ENCODE measurements at places on chromosomes 11 and 22.

DNA sequence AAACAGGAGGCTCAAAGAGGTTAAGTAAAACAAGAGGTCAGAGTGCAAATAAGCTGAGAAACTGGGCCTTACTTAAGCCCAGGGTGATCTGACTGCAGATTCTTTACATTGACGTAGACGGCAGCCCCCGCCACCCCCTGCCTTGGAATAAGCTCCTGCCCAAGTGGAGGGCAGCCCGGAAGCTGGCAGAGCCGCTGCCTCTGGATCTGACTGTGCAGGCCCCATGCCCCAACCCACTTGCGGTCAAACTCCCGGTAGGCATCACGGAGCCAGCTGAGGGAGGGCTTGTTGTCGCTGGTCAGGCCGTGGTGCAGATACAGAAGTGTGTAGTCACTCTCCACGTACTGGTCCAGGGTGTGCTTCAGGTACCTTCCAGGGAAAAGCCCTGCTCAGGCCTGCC, 18.6 kb downstream of the ARHGAP1 start:
- no peak for DNase-seq

- DNase-seq: no peak
Measured at GRCh38 chr22:49799431-49800075, 28.1 kb downstream of the BRD1 start.

DNA sequence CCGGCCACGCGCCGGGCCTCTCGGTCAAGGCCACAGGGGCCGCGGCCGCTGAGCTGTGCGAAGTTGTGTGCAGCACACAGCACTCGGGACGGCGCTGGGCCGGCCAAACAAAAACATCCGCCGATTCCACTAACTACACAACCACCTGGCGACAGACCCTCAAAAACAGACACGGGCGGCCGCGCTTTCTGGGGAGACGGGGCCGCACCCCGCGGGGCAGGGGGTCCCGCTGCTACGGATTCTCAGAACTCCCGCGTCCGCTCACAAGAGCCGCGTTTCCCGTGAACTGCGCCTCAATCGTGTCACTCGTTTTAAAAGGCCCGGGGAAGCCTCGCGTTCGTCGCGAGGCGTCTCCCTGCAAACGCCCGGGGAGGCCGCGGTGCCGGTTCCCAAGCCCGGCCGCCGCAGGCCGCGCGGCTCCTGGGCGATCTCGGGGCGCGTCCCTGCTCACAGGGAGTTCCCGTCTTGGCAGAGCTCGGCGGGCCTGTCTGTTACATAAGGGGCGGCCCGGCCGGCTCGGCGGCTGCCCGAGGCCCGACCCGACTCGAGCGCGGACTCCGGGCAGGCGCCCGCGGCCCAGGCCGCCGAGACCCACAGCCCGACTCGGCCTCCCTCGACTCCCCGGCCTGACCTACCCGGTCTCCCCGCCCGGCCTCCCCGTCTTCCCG, 936 bp downstream of the BRD1 start:
- DNase-seq: peak; percentile 49

DNA sequence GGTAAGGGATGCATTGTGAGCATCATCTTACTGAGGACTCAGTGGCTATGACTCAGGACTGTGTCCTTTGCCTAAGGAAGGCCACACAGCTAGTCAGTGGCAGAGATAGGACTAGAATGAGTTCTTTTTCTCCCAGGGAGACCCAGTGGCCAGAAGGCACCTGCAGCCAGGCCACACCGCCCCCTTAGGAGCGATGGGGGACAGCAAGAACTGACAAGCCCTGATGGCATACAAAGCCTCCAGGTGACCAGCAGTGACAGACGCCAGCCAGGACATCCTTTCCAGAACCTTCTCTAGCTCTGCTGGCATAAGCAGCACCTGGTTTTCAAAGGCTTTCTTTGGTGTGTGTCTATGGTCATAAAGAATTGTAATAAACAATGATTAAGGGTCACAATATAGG, 240.1 kb downstream of the ST3GAL4 start:
- no peak for DNase-seq

DNA sequence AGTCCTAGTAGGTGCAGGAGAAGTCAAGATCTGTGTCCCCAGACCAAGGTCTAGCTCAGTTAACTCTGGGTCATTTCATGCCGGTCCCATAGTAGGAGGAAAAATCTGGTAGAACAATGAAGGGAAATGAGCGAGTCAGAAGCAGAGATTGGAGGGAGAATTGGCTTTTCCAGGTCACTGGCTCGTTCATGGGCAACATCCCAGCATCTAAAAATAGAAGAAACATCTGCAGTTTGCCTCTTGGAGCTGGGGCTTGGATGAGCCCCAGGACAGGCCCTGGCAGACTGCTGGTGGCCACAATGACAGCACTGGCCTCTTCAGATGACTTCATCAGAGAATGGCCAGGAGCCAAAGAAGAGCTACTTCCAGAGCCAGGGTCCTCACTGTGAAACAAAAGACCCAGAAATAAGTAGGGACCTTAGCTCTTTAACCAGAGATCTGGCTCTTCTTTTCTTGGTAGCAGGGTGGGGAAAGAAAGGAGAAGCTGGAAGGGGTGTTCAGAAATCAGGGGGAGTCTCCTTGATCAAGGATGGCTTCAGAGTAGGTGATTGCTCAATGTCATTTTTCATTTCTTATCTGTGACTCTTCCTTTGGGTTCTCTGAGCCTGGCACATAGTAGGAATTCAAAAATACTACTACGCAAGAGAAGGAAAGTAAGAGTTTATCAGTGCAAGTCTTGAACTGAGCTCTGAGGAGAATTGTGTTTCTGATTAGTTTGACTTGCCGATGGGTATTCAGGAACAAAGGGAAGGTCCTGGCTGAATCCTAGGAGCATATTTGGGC, 102.6 kb downstream of the TMPRSS5 start:
- no peak for DNase-seq

GRCh38 chr11:127308291-127308690, 307.7 kb upstream of the KIRREL3 start:
- DNase-seq: no peak

DNA sequence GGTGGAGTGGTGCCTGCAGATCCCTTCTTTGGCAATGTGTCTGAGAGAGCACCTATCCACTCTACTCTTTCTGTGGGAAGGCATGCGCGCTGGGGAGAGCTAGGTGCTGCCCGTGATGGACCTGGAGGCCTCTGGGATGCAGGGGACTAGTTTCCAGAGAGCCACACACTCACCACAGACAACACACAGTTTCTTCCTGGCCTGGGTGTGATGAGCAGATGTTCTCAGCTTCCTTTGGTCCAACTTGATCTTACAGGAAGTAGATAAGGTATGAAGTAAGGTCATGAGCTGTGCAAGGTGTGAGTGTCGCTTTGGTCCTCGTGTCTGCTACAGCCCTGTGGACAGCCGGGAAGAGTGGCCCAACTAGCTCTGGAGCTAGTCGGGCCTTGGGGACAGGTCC, 27.3 kb upstream of the SUSD2 start:
- DNase-seq: no peak

DNA sequence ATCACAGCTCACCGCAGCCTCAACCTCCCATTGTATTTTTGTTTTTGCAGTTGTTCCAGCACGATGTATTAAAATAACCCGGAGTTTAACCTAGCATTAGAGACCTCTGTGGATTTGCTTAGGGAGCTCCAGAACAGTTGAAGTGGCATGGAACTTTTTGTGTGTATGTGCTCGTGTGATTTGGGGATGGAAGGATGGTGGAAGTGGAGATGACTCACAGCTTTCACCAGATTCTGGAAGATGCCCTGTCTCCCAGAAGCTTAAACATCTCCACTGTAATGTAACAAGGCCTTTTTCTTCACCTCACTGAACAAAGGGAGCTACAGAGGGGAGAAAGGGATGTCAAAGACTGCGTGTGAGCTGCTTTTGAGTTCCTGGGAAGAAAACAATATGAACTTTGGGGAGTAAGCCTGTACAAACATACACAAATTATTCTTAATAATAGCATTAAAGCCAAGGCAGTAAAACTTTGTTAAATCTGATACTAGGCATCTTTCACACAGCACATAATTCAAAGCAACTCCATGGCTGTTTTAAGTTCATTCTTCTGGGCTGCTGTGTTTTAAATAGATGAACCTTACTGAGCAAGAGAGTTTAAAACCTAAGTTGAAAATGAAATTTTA, 226.4 kb downstream of the ADAMTS15 start:
- no peak for DNase-seq

All from NAMALWA (cell line).